Ammon's horn (tissue), 1 donor: ENCODE measurements at places on chromosomes 5 and 9.

DNA sequence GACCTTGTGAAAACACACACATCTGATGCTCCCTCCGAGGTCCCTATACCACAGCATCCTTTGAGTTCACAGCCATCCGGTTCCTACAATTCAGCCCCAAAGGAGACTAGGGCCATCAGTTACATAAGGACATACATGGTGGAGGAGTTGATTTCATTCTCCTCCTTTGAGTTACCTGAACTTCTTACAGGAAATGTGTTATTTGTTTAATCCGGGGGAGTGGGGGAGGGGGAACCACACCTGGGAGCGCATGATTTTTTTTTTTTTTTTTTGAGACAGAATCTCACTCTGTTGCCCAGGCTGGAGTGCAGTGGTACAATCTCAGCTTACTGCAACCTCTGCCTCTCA, 30.7 kb downstream of the SEMA4D start:
- DNase-seq: no peak

- DNase-seq: peak; percentile 78
Observed at GRCh38 chr5:127290019-127290945, at the start of gene MEGF10. Gene MEGF10 (plus strand): TSS chr5:127290796. CDS start chr5:127331309, 40,513 bp downstream.

GRCh38 chr9:12812710-12813109, 37.9 kb downstream of the LURAP1L start:
- DNase-seq: no peak

DNA sequence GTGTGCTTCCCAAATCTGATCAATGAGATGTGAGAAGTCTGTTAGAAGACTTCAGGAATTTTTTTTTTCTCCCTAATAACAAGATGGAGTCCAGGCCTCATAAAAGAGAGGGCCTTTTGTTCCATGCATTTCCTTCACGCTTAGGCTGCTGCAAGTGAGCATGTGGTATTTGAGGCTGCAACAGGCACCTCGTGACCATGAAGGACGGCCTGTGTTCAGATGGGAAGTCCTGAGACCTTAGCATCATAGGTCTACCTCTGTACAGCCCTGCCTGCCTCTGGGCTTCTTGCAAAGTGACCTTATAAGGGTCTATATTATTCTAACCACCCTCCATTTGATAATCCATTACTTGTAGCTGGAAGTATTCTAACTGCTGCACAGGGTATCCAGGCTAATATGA, 86.6 kb downstream of the BOD1 start:
- no peak for DNase-seq

- DNase-seq: no peak
Observed at GRCh38 chr9:101399643-101399970, 956 bp downstream of the ZNF189 start.

DNA sequence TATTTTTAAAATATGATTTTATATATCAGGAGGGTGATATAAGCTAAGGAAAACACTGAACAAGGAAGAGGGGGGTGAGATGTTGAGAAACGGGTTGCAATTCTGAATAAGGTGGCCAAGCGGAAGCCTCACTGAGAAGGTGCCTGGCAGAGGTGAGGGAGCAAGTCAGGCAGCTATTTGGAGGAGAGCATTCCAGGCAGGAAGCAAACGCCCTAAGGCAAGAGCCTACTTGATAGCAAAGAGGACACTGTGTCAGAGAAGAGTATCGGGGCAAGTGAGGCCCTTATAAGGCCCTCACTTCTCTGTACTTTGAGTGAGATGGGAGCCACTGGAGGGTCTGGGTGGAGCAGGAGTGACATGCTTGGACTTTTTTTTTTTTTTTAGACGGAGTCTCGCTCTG, 8.0 kb upstream of the CTNNA1 start:
- no peak for DNase-seq

DNA sequence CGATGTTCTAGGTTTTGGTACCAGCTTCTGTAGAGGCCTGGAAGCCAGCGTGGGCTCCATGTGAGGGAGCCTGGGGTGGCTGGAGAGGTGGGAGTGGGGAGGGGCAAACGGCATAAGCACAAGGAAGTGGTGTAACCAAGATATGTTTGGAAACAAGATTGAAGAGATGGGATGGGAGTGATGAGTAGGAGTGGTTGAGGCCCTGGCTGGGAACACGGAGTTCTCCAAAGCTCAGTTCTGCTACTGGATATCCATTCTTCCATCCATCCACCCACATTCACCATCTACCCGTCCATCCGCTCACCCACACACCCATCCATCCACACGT, 12.2 kb downstream of the TSPAN17 start:
- DNase-seq: no peak

GRCh38 chr5:35058374-35058788, 10.6 kb upstream of the AGXT2 start:
- DNase-seq: no peak

GRCh38 chr9:75824816-75825568, 65.5 kb upstream of the PCSK5 start:
- no peak for DNase-seq

- DNase-seq: peak; percentile 89
Observed at GRCh38 chr9:109817846-109818472, 38.0 kb downstream of the PALM2AKAP2 start.

DNA sequence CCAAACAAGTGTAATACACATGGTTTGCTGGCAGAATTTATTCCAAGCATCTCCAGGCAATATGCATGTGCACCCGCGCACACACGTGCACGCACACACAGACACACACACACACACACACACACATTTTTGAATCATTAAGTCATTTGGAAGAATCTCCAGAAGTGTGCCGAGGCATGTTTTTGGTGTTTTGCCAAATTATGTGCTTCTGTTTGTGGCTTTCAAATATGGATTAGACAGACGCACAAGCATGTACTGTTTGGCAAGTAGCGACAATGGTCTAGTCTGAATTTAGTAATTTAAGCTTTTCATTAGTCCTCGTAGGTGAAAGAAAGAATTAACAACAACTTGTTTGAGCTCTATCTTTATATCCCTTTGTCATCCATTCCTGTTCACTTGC, 36.7 kb downstream of the NFIB start:
- no peak for DNase-seq

GRCh38 chr9:27671636-27672035, 98.4 kb upstream of the C9orf72 start:
- no peak for DNase-seq

DNA sequence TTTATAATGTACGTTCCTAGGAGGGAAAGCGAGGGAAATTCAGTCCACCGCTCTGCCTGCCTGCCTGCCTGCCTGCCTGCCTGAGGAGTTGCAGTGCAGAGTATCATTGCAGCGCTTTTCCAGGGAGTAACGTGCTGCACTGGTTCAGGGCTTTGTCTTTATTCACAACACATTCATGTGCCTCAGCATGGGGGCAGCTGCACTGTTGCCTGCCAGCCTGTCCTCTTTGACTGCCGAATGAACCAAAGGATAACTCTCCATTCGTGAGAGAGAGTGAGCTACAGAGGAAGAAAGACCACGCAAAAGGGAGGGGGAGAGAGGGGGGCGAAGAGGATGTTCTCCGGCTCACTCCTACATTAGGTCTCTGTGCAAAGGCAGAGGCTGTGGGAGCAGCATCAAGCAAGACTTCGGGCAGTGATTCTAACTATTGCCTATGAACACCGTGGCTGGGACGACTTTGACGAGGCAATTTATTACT, 791.2 kb downstream of the MAT2B start:
- DNase-seq: peak; percentile 4

GRCh38 chr9:127927988-127928675, 2.4 kb downstream of the PIP5KL1 start:
- no peak for DNase-seq

DNA sequence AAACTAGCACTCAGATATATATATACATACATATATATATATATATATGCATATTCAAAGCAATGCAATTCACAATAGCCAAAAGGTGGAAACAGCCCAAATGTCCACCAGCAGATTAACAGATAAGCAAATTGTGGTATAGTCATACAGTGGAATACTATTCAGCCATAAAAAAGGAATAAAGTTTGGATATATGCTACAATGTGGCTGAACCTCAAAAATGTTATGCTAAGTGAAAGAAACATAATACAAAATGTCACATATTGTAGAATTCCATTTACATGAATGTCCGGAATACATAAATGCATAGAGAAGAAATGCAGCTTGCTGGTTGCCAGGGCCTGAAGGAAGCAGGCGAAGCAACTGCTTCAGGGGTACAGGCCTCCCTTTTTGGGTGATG, 143.4 kb downstream of the ATPSCKMT start:
- DNase-seq: no peak

DNA sequence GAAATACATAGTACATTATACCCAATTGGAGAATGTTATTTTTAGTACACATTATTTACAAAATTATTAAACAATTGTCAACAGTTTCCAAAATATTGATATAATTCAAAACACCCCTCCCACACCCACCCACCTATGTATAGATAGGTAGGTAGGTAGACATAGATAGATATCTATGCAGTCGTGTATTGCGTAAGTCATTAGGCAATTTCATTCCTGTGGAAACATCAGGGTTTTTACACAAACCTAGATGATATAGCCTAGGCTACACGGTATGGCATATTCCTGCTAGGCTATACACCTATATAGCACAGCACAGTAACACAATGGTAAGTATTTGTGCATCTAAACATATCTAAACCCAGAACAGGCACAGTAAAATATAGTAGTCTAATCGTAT, 377.3 kb downstream of the ANXA1 start:
- no peak for DNase-seq

DNA sequence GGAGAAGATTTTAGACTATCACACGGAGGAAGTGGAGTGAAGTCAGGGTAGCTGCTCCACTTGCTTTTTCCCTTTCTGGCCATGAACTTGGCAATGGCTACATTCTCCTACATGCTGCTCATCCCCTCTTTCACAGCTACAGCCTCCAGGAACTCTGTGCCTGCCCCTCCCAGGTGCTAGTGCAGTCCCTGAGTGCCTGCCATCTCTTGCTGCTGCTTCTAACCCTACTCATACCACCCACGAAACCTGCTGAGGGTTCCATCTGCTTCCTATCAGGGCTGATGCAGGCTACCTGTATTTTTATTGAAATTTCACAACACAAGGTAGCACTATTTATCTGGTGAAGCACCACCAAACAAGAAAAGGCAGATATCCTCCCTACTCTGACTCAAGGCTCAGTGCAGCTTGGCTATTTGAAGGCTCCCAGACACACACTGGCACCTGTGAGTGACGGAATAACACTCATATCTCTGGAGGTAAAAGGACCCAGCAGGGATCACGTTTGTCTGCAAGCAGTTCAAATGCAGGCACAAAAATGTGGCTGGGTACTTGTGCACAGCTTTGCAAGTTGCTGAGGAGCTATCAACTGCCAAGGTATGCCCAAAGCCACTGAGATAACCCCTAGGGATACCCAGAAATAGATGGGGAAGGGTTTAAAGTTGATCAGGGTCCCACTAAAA, 51.6 kb downstream of the MARCHF11 start:
- no peak for DNase-seq

DNA sequence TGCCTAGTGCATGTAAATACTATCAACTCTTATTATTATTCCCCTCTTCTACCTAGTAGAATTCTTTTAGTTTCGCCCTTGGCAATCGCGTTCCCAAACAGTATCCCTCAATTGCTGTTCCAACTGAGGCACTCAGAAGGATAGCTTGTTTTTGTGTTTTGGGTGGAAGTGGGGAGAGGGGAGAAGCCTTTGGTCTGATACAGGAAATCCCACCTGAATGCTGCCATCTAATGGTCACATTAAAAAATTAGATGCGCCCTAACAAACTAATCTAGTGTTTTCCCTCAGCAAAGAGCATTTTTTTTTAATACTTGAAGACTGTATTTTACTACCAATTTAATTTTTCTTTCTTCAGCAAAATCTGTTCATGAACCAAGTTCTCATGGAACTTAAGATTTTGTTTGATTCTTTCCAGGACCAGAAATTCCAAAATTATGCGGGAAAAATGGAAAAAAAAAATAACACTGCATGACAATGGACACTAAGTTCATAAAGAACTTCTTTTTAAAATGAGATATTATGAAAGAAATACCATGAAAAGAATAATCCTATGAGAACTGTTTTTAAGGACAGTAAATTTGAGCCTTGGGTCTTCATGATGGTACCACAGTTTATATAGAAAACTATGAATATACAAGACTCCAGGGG, 22.2 kb upstream of the GLDC start:
- peak; percentile 64 for DNase-seq

DNA sequence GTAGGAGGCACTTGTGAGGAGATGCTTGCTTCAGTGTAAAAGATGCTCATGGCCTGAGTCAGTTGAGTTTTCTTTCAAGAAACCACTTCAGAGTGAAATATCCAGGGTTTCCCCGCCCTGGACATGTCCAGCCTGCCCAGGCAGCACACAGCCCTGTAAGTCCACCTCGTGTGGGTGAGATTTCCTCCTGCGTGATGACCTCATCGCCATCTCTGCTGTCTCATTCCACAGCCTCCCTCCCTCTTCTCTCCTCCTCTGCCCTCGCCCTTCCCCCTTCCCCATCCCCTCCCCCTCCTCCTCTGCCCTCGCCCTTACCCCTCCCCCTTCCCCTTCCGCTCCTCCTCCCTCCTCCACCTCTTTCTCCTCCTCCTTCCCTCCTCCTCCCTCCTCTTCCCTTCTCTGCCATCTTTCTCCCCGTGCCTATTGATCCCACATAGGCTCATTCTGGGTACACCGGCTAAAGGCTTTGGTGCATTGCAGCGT, 34.0 kb upstream of the NCS1 start:
- DNase-seq: peak; percentile 35

DNA sequence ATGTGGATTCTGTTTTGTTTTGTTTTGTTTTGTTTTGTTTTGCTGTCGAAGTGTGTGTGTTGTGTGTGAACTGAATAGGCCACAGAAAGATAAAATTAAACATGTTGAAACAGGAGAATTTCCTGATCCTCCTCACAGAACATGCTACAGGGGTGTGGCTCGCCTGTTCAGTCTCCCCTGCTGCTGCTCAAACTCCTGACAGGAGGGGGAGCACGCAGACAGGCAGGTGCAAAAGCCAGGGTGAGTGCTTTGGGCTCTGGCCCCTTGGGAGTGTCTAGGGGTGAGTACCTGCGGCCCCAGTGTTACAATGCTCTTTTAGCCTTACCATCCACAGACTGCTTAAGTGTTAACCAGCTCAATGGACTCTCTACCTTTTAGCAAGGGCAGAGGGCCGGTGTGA, 473.5 kb downstream of the MAT2B start:
- no peak for DNase-seq

- DNase-seq: peak; percentile 56
Observed at GRCh38 chr5:11182441-11183080, 421.5 kb upstream of the DAP start.

GRCh38 chr5:160616712-160617497, 195.2 kb downstream of the PTTG1 start:
- DNase-seq: no peak

DNA sequence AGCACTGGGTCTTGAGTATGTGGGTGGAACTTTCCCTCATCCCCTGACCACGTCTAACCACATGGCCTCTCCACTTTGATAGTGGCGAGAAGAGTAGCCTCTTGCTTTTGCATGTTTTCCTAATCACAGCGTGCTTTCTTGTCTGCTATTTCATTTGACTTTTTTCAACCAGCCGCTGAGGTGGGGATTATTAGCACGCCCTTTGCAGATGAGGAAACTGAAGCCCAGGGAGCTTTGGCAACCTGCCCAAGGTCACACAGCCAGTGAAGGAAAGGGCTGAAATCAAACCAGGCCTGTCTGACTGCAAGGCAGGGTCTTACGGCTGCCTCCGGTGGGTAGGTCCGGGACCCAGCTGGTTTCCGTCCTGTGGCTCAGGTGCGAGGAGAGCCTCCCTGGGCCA, 106.5 kb upstream of the MSX2 start:
- no peak for DNase-seq

- DNase-seq: no peak
Observed at GRCh38 chr5:135061001-135061400, 27.0 kb upstream of the PITX1 start.

GRCh38 chr9:4382722-4383317, 83.0 kb upstream of the GLIS3 start:
- peak; percentile 32 for DNase-seq
